ENCODE measurements at places on chromosomes 7 and 10.

DNA sequence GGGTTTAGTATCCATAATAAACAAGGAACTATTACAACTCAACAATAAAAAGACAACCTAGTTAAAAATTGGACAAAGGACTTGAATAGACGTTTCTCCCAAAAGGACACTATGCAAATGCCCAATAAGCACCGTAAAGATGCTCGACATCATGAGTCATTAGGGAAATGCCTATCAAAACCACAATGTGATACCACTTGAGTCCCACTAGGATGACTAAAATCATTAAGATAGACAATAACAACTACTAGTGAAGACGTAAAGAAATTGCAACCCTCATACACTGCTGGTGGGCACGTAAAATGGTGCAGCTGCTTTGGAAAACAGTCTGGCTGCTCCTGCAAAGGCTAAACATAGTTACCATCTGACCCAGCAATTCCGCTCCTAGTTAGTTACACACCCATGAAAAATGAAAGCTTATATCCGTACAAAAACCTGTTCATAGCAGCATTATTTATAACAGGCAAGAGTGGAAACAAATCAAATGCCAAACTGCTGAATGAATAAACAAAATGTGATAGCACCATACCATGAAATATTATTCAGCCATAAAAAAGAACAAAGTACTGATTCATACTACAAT, 17.3 kb downstream of the CCDC3 start:
- DNase-seq, result no peak

GRCh38 chr7:2757904-2758672, 70.1 kb downstream of the AMZ1 start:
- peak; percentile 97 for DNase-seq

DNA sequence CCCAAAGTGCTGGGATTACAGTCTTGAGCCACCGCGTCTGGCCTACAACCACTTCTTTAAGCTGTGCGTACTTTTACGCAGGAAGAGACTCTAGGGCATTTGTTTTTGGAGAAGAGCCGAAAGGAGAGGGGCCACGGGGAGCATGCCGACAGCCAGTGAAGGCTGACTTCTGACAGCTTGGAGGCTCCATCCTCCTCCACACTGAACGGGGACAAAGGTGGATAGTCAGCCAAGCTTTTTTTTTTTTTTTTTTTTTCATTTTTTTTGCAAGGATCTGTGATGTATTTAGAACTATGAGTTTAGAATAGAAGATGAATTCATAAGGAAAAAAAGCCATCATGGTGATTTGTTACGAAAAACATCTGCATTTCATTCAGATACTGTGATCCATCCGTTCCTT, 221.7 kb downstream of the ARHGAP21 start:
- no peak for DNase-seq

DNA sequence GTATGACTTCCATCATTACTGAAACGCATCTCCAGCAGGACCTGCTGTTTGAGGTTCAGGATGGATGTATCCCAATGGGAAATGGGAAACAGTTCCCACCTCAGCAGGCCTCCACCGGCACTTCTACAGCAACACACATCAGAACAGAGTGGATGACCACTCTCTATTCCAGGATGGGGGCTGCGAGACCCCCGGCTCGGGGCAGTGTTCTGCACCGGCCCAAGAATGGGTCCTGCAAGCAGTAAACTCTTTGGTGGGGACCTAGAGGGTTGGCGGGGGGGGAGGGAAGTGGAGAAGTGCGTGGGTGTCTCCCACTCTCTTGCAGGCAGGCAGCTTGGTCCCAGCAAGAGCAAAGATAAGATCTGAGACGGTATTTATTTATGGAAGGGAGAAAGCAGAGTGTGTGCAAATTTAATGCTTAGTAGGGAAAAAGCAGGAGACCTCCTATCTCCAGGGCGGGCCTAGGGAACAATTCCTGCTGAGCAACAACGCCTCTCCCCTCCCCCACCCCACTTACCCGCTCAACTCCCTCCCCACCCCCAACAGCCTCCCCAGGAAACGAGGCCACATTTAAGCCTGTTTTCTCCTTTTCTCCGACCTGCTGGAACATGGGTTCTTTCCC, 4.0 kb downstream of the SFMBT2 start:
- no peak for DNase-seq

DNA sequence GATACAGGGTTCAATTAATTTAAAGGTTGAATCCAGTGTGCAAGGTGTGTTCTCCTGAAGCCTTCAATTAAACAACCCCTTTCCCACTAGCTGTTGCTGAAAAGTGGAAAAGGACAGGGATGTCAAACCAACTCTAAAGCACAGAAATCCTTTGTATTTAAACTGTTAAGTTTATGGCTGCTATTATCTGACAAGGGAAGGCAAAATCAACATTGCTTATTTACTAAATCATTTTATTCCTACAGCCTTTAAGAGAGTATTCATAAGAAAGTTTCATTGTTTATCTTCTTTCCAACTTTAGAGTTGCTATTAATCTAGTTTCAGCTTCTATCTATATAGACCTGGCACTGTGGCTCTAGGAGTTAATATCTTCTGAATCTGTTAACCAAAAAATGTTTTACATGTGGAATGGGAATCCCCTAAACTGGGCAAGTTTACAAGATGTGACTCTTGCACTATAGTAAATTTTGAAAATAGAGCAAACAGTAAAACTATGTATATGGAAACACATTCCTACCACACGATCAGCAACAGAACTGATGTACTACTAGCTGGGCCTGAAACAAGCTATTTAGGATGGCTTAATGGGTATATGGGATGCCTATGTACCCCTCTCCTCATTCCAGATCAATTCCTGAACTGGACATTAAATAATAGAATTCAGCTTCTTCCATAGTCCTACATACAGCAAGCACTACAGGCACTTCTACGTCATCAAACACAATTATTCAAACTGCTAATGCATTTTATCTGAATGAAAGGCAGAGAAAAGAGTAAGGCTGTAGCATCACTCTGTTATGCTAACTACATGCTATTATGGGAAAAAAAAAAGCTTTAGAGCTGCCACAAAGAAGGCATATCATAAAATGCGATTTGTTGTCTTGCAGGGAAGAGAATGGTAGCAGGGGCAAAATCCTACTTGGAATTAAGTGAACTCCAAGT, 52.8 kb downstream of the CDK6 start:
- no peak for DNase-seq

Measured in stromal cell of bone marrow (primary cell).